ENCODE measurements at places on chromosomes 1 and 21.

- no peak for DNase-seq
Measured at GRCh38 chr21:38780879-38781278, 24.9 kb upstream of the ETS2 start.

DNA sequence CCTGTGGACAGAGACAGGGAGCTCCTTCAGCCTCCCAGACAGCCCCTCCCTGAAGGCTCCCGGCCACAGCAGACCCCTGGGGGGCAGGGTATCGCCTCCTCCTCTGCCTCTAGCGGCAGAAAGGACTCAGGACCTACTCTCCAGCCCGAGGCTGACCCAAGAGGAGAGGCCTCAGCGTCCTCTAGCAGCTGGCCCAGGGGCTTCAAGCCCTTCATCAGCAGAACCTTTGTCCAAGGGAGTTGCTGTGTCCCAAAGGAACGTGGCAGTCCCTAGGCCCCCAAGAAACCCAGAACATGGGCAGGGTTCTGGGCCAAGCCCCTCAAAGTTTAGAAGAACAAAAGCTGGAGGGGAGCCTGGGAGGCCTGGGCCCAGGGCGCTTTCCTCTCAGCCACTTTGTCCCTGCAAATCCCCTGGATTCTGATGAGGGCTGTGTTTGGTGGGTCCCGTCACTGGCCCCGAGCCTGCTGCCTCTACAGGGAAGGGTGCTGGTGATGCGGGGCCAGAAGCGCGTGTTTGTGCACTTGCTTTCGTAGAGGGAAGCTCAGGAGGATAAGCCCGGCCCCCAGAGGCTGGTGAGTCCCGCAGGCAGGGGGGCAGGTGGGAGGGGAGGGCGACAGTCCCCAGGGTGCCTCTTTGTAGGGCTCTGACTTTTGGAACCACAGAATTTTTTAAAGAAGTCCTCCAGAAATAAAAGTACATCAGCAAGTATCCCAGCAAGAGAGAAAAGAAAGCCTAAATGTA is 13.3 kb downstream of the ITGB2 start:
- DNase-seq = no peak

DNA sequence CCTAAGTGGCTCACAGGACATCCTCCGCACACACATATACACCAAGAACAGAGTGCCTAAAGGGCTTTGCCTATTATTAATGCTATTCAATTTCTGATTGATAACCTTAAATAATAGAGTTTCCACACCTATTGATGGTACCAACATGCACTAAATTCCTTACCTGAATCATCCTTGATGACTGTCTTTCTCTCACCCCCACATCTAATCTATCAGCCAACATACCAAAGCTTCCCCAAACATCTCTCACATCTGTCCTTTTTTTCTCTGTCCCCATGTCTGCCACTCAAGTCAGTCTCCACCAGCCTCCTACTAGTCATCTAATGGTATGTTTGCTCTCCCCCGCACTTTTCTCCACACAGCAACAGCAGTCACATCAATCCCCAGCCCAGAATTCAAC is 174.4 kb downstream of the DSCAM start:
- DNase-seq = no peak

- no peak for DNase-seq
Measured at GRCh38 chr1:23567629-23567995, 8.3 kb upstream of the ID3 start.

DNA sequence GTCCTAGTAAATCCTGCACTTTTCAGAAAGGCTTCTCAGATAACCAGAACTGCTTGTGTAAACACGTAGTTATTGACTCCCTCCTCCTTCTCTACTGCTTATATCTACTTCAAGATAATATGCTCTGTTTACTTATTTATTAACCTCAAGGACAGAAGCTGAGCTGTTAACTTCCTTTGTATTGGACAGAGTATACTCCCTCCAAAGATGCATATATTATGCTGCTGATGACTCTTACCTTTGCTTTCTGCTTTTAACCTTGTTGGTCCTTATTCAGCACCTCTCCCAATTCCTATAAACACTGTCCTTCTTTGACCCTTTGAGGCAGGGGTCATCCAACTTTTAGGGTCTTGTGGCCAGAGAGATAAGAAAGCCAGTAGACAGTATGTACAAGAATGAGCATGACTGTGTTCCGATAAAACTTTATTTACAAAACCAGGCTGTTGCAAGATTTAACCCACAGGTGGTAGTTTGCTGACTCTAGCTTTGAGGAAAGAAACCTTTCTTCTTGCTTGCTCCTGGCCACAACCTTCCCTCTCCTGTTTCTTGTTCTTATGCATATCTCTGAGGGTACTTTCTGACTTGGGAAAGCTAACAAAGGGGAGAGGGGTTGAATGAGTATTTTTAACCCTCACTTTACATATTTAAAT is 4.9 kb downstream of the TPM3 start:
- DNase-seq = no peak

DNA sequence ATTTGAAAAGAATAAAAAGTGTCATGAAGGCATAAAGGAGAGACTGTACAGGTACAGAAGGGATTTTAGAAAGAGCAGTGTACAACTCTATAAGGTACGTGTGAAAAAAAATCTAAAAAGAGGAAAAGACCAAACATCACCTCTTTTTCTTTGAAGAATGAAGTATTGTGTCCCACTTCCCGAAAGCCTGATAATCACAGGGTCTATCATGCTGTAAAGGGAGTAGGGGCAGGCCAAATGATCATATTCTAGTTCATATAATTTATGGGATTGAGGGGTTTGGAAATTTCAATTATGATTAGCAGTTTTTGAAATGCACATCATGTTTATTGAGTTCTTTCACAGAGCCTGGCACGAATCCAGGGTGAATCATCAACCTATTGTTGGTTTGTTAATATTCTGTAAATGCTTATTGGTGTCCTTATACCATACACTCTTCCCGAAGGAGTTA is 910 bp upstream of the RERE start:
- peak; percentile 57 for DNase-seq

- no peak for DNase-seq
Measured at GRCh38 chr1:99781798-99782197, 15.4 kb upstream of the FRRS1 start.

- DNase-seq = no peak
Measured at GRCh38 chr1:234562334-234562733, 47.6 kb downstream of the IRF2BP2 start.

GRCh38 chr1:34128186-34128889 is 36.7 kb downstream of the CSMD2 start:
- no peak for DNase-seq

All from stromal cell of bone marrow (primary cell).